GDM1 (cell line): ENCODE measurements at places on chromosomes 11 and 22.

GRCh38 chr22:40819599-40820140 is 524 bp upstream of the SLC25A17 start:
- no peak for DNase-seq

DNA sequence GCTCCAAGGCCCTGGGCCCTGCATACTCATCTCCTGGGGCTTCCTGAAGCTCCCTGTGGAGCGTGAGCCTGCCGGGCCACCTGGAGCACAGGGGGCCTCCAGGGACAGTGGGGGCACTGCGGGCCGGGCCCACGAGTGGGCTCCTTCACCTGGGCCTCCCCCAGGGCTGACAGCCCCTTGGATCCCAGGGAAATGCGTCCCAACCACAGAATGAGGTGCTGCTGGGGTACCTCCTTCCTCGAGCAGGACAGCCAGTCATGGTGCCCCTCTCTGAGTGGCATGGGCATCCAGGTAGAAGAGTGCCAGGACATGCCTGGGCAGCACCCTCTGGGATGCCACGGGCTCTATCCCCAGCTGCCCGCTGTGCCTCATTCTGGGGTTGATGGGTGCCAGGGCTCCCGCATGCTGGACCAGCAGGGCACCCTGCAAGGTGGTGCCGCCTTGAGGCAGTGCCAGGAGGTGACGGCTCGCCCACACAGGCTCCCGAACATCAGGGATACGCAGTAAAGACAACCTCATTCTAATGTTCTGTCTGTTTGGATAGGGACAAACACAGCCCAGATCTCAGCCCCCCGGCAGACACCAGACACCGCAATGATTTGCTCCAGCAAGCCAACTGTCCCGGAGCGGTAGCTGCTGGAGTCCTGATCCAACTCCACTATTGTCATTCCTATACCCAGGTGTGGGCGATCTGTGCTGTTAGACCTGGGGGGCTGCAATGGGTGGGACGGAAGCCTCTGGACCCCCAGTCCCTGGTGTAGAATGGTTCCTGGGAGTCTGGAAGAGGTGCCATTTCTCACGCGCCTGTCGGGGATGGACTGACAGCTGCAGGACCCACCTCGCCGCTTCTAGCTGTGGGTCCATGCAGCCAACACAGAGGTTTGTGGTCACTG is 25.8 kb downstream of the KRTAP5-5 start:
- DNase-seq = no peak

- DNase-seq = no peak
Measured at GRCh38 chr11:46719543-46720218, 668 bp downstream of the F2 start.

DNA sequence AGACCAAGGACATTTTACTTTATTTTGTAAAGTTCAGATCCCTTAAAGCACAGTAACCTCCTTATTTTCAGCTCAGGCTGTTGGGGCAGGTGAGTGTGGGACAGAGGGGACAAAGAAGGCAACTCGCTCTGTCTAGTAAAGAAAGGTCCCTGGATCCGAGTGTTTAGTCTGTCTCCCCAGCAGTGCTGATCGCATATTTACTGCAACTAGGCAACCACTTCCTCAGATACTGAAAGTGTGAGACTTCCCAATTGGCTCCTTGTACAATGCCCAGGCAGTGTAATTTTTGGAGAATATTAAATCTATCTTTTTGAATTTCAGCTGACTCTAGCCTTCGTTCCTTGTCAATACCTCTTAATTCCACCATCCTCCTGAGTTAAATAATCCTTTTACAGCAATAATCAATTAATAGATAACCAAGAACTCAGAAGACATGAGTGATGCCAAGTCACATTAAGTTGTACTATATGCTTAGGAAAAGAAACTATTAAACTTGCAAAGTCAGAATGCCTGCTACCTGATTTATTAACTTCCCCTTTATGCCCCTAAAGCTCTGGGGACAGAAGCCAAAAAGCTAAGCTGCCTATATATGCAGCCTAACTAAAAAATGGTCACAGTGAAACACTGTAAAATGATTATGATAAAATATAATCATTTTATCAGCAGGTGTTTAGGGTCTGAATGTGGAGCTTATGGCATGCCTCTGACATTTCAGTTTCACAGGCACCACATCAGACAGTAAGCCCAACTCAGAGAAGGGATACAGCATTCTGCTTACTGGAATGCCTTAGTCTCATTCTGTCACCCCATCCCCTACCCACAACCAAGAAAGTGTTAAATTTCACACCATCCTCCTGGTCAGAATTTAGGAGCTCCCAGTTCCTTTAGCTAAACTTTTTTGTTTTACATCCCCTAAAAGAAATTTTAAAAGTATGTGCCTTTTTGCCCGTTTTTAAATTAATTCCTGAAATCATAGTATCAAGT is 138.7 kb downstream of the TRIM44 start:
- no peak for DNase-seq

GRCh38 chr22:17777005-17777716 is 2.9 kb upstream of the BID start:
- DNase-seq = peak; percentile 68
